ENCODE measurements at places on chromosomes 4 and X.

DNA sequence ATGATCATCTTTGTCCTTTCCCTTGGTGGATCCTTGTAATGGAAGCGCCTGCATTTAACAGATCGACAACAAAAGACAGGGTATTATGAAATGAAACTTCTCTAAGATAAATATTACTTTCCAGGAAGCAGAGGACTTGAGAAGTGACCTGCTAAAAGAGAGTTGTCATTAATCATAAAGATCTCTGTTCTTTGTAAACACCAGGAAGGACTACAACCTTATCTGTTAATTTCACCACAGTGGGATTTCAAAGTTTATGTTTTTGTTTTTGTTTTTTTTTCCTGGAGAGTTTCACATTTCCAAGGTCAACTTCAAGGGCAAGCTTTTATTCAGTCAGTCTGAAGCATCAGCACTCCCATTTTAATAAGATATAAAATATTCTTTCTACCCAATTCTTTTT lies 170.9 kb downstream of the RCHY1 start:
- DNase-seq = no peak

GRCh38 chrX:68574240-68574639 lies 73.2 kb upstream of the STARD8 start:
- DNase-seq = no peak

- DNase-seq = no peak
These were observed 3.6 kb downstream of the MAGEA11 start for GRCh38 chrX:149715468-149715867.

DNA sequence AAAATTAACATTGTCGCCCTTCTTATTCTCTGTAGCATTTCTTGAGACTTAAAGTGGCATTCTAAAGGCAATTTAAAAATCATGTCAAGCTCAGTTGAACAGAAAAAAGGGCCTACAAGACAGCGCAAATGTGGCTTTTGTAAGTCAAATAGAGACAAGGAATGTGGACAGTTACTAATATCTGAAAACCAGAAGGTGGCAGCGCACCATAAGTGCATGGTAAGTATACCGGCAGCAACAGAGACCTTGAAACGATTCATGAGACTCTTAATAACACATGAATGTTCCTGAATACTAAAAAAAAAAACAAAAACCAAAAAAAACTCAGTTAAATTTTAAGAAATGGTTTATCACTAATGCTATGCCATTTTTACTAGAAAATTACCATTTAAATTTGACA lies 82.4 kb upstream of the HPRT1 start:
- DNase-seq = no peak

GRCh38 chr4:125013891-125014290 lies 300.9 kb upstream of the FAT4 start:
- no peak for DNase-seq

GRCh38 chrX:147494365-147494764 lies 417.4 kb upstream of the FMR1 start:
- DNase-seq = no peak

DNA sequence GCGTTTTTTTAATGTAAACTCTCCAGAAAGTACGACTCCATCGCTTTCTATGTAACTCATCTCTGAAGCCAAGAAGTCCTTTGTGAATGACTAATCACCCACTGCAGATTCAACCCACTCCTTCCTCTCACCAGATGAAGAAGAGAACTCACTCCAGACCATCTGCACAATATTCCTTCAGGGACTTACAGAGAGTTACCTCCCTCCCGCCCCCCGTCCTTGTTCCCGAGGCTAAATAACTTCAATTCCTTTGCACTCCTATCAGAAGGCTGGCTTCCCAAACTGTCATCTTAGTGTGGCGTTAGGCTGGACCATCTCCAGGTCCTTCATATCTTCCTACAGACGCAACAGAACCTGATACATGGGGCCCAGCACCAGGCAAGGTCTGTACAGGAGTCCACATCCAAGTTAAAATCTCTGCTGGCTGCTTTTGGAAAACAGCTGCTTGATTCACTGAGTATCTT lies 82.4 kb downstream of the AFAP1 start:
- no peak for DNase-seq

GRCh38 chr4:61783050-61783449 lies 582.9 kb downstream of the ADGRL3 start:
- no peak for DNase-seq

DNA sequence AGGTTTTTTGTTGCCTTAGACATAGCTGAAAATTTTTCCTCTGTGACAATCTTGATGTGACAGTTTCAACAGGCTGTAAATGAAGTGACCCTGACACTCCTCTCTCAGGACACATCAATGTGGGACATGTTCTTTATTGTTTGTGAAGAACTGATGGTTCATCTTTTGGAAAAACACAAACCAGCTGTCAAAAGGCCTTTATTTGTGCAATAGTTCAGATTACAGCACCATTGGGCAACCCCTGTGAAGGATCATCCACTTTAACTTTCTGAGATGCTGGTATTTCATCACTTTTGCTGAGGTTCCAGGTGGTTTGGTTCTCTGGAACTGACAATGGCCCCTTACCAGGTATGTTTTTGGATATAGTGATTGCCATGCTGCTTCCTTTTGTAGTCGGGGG lies 40.3 kb downstream of the OSTC start:
- no peak for DNase-seq

DNA sequence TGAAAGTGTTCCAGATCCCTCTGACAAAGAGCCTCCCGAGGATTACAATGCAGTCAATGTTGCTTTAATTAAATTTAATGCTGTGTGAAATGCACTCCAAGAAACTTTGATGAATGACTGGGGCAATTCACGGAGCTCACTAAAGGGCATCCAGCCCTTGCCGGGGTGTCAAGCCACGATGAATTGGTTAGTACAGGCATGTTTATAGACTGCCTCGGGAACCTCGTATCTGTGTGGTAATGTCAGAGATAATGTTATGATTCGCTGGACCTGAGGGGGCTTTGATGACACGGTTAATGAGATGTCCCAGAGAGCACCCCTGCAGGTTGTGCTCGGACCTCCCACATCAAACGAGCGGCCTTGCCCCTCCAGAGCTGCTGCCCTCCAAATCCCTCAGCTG lies 428.8 kb downstream of the NKX6-1 start:
- DNase-seq = peak; percentile 13

- DNase-seq = no peak
These were observed 345.4 kb downstream of the STIM2 start for GRCh38 chr4:27206009-27206408.

DNA sequence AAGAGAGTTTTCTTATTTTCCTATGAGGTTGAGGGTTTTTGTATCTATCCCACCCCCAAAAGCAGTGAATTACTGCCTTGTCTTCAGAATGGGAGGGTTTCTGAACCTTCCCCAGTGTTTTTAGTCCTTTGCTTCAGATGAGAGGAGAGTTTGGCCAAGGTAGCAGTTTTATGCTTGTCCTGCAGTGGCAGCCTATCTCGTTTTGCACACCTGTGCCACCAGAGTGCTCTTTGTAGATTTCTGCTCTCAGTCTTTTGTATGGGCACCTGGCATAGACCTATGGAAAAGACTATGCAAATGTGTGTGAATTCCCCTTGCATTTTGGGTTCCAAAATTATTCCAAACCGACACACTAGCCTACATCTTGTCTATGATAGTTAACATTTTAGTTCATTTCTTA lies 5.8 kb downstream of the TBC1D19 start:
- no peak for DNase-seq

GRCh38 chr4:53914313-53915016 lies 149.9 kb downstream of the CHIC2 start:
- no peak for DNase-seq

DNA sequence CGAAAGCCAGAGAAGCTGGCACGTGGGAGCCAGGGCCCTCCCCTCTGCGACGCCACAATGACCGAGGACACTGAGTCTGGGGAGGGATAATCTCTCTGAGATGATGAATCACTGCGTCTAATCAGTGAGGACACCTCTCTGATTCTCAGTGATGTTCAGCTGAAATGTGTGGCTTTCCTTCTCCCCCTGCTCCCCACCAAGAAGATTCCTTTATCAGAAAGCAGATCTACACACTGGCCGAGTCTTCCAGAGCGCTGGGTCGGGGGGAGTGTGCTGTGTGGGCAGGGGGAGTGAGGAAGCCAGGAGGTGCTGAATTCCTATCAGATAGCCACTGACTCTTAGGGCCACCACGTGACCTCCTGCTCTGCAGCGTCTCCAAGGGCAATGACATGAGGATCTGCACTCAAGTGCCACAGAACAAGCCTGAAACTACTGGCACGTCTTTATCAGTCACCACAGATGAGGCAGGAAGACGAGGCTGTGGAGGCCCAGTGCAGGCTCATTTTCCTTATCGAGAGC lies 89.2 kb downstream of the GATB start:
- DNase-seq = no peak

- no peak for DNase-seq
These were observed 145.8 kb downstream of the KLHL4 start for GRCh38 chrX:87663421-87663820.

DNA sequence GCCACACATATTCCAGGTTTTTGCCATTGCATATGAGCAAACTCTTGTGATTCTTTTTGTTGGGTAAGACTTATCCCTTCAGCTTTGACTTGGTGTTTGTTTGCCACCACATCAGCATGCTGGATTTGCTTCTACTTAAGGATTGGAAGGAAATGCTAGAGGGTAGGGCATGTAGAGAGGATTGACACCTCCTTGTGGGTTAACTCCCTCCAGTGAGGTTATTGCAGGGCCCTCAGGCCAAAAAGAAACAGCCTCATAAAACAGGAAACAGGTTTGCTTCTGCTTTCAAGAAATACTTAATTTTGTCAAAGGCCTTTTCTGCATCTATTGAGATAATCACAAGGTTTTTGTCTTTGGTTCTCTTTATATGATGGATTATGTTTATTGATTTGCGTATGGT lies 15.2 kb upstream of the INPP4B start:
- no peak for DNase-seq

DNA sequence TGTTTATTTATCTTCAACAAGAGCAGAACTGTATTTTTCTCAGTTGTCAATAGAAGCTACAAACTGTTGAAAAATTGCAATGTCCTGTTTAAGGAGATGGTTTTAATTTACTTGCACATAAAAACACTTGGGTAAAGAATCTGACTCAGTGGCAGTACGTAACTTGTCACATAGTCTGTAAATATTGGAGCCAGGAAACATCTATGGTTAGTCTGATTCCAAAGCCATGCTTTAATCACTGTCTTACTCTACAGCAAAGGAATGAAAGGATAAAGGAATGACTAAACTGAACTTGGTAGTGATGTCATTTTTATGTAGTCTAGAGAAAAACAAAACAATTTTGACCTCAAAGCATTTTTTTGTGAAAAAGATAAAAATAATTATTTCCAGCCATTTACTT lies 537.2 kb downstream of the STIM2 start:
- no peak for DNase-seq

DNA sequence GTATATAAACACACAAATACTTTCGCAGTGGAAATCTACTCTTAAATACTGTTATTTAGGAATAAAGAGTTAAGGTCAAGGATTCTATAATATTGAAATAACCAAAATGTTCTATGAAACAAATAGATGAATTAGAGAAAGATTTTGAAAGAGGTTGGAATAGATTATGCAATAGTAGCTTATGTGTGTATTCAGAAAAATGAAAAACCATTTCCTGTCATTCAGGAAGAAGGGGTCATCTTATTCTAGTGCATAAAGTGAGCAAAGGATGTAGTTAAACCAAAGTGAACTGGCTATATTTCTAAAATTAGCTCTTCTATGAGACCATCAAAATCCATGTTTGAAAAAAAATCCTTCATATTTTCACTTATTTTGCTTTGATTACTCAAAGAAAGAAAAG lies 30.0 kb upstream of the MYOZ2 start:
- DNase-seq = no peak

DNA sequence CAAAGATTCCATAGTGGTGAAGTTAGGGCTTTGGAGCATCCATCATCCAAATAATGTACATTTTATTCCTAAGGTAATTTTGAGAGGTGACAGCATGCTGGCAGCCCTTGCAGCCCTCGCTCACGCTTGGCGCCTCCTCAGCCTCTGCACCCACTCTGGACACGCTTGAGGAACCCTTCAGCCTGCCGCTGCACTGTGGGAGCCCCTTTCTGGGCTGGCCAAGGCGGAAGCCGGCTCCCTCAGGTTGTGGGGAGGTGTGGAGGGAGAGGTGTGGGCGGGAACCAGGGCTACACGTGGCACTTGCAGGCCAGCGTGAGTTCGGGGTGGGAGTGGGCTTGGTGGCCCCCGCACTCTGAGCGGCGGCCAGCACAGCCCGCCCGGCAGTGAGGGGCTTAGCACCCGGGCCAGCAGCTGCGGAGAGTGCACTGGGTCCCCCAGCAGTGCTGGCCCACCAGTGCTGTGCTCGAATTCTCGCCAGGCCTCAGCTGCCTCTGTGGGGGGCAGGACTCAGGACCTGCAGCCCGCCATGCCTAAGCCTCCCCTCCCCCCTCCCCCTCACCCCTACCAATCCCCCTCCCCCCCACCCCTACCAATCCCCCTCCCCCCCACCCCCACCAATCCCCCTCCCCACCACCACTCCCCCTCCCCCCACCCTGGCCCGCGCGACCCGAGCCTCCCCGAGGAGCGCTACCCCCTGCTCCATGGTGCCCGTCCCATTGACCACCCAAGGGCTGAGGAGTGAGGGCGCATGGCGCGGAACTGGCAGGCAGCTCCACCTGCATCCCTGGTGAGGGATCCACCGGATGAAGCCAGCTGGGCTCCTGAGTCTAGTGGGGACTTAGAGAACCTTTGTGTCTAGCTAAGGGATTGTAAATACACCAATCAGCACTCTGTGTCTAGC lies 37.0 kb upstream of the DKK2 start:
- DNase-seq = no peak

DNA sequence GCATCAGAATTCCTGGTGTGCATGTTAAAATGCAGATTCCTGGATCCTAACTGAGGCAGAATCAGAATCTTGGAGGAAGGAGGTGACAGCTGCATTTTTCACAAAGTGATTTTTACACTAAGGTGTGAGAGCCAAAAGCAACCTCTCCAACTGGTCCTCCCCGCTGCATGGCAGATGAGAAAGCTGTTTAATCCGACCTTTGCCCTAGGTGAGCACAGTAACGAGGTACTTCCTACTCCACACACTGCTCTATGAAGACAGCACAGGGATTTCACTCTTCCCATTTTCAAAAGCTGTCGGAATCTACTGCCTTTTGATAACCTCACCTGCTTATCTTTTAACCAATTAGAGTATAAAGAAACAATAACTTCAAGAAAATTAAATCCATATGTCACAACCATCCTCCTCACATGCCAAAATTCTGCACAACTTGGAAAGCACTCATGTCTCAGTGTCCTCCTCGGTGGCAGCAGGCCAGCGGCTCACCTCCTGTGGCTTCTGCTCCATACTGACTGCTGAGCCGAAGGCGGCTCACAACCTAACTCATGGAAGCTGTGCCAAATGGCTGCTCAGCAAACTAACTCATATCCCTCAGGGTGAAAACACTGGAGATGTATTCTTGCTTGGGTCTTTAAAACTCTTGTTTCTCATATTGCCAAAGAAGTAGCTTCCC lies 3.6 kb downstream of the CASP6 start:
- no peak for DNase-seq

GRCh38 chr4:151658959-151659600 lies 101.7 kb downstream of the GATB start:
- DNase-seq = no peak

All from HEK293T (cell line).